Effector CD4-positive, alpha-beta T cell (primary cell): ENCODE measurements at places on chromosomes 3 and 15.

GRCh38 chr3:143382816-143383215, 263.2 kb downstream of the CHST2 start:
- no peak for DNase-seq

- no peak for DNase-seq
These were observed 87.5 kb upstream of the MYO5C start for GRCh38 chr15:52383100-52383588.

DNA sequence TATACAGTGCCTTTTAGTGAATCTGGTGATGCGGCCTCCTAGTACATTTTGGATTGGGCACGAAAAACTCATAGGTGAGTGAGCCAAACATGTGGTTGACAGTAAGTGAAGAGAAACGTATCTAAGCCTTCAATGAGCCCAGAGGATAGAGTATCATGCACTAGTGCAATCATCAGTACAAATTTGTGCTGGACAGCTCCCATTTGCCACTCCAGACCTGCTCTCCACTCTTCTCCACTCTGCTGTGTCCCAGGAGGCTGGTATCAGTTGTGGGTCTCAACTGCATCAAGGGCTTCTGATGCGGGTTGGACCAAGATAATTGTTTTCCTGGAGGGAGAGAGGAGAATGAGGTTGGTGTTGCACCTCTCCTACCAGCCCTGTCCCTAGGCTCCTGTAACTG, 9.1 kb upstream of the RASGRF1 start:
- DNase-seq, result no peak

DNA sequence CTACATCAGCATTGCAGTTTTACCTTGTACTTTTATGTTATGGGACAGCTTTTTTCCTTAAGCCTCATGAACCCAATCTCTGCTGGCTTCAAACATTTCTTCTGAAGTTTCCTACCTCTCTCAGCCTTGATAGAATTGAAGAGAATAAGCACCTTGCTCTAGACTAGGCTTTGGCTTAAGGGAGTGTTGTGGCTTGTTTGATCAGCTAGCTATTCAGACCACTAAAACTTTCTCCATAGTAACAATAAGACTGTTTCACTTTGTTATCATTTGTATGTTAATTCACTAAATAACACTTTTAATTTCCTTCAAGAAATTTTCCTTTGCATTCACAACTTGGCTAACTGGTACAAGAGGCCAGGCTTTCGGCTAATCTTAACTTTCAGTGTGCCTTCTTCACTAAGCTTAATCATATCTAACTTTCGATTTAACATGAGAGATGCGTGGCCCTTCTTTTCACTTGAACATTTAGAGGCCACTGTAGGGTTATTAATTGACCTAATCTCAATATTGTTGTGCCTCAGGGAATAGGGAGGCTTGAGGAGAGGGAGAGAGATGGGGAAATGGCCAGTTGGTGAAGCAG, 8.1 kb upstream of the TIGIT start:
- DNase-seq, result no peak

- DNase-seq, result no peak
These were observed 153.2 kb downstream of the CTNNB1 start for GRCh38 chr3:41352510-41352909.
